NAMALWA (cell line): ENCODE measurements at places on chromosomes 2 and 18.

GRCh38 chr18:31598021-31598805 lies 6.5 kb downstream of the TTR start:
- DNase-seq = no peak

GRCh38 chr2:17662723-17663122 lies 90.9 kb downstream of the SMC6 start:
- DNase-seq = no peak

- no peak for DNase-seq
Observed at GRCh38 chr2:101106453-101107181, 44.6 kb downstream of the TBC1D8 start.

DNA sequence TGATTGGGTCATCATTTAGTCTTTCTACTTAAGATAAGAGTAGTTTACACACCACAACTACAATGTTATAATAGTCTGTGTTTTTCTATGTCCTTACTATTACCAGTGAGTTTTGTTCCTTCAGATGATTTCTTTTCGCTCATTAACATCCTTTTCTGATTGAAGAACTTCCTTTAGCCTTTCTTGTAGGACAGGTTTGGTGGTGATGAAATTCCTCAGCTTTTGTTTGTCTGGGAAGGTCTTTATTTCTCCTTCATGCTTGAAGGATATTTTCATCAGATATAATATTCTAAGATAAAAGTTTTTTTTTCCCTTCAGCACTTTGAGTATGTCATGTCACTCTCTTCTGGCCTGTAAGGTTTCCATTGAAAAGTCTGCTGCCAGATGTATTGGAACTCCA lies 38.0 kb upstream of the SLC16A14 start:
- DNase-seq = no peak

- peak; percentile 64 for DNase-seq
Observed at GRCh38 chr2:224957540-224958461, 84.5 kb downstream of the DOCK10 start.

DNA sequence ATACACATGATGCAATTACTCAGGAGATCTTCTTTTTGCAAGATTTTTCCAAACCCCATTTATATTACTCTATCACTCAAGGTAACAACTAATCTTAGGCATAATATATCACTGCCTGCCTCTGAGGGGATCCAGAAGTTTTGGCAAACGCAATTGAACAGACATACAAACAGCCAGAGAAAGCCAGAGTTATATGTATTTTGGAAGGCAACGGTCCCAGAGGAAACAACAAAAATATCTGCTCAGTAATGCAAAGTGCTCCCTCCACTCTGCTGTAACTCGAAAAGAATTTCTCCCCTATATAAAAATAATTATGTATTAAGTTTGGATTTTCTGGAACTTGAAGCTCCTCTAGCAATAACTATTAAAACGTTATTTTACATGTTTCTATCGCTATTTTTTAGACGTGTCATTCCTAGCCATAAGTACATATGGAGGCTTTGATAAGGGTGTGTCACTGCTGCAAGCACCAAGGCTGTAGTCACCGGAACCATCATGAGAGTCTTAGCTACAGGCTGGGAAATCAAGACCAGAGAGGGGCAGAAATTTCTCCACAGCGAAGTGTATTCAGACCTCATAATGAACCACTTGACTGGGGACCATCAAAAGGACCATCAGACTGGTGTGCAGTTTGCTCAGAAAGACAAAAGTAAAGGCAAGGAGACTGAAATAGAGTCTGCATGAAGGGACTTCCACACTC lies 3.7 kb upstream of the GKN1 start:
- no peak for DNase-seq
